ENCODE measurements at places on chromosomes 12 and 14. TPM values are rescaled to one million over a fixed set of nuclear protein-coding genes. Genes with fewer than 3 reads are reported as not detected.

Gene MAP1LC3B2
- total RNA-seq: not detected

Gene CLECL1
- 0.91 TPM for total RNA-seq

Gene CACNA1C
- 30.1 TPM for total RNA-seq

Gene IRAK3
- 23.1 TPM for total RNA-seq

Gene GSC
- total RNA-seq: not detected

Gene OR6C76
- total RNA-seq: not detected

Gene CDCA4
- 8.1 TPM for total RNA-seq

Gene FOXN4
- not detected for total RNA-seq

Gene KRT71
- not detected for total RNA-seq

Gene ANKS1B
- total RNA-seq: 9.6 TPM

Measured in ureter (tissue), 1 donor.